Stimulated activated CD4-positive, alpha-beta T cell treated with anti-CD3 and anti-CD28 coated beads, Interleukin-2, amount 100 ng/mL, for 48 hours (primary cell): ENCODE measurements at places on chromosomes 13 and 19.

DNA sequence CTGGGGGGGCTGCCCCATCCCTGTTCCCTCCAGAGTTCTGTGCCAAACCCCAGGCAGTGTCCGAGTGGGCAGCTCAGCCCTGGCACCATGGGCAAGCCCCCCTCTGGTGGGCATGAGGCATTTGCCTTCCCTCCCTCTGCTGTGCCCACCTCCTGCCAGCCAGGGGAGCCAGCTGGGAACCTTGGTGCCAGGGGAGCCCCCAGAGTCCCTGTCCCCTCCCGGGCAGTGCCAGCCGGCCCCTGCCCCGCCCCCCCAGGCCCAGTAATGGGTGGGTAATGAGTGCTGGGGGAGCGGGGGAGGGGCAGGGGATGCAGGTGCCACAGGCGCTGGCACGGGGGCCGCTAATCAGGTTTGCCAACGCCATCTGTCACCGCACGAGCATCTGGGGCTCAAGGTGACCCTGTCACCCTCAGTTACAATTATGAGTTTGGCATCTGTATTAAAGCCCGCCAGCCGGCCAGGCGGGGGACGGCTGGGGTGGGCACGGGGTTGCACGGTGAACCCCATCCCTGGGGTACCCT is 5.9 kb downstream of the DAND5 start:
- no peak for DNase-seq

DNA sequence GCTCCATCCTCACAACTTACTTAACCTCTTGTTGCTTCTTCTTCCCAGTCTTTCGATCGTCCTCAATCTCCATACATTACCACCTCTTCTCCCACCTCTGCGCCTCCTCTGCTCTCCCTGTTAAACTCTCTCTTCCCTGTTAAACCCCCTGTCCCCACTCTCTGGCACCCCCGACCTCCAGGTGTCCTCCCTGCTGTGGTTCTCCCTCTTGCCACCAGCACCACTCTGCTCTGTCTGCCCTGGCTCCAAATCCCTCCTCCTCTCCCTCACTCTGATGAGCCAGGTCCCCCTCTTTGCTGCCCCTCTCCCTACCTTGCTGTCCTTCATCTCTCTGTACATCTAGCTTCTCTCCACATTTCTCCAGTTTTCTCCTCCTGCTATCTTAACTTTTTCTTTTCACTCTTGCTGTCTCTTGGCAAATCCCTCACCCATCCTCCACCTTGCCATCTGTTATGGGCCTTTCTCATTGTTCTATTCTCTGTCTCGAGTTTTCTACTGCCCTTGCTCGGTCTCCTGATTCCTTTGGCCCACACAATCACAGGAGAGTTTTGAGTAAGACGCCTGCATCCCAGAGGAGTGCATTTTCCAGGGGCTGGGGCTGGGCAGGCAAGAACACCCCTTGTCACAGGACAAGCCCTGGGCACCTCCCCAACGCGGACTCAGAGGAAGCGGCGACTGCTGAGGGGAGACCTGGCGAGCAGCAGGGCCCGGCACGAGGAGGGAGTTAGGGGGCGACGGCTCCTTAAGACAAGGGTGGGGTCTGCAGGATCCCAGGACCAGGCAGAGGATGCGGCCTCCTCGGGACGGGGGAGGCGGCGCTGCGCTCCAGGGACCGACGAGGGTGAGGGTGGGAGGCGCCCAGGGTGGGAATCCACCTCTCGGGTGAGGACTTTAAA is 21.4 kb upstream of the ERVV-1 start:
- DNase-seq = no peak

GRCh38 chr19:33956941-33957340 is 160.3 kb downstream of the KCTD15 start:
- DNase-seq = no peak

DNA sequence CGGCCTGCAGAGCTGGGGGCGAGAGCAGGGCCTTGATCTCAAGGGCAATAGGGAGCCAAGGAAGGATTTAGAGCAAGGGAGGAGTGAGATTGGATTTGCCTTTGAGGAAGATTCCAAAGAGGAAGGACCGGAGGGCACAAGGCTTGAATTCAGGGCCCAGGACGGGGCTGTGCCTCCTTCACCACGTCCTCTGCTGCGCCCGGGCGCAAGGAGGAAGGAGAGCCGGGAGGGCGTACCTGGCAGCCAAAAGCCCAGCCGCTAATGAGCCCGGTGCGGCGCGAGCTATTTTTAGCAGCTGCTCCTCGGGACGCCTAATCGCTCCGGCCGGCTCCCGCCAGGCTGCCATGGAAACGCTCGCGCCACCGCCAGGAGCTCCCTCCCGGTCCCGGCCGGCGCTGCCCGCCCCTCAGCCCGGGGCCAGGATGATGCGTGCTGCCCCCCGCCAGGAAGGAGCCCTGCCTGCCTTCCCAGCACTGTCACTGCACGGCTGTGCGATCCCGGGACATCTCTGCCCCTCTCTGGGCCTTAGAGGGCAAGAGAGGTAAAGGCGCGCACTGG is 31.3 kb downstream of the TINCR start:
- no peak for DNase-seq

GRCh38 chr19:14310055-14310454 is 71.2 kb upstream of the ADGRE5 start:
- no peak for DNase-seq

- no peak for DNase-seq
These were observed 46.9 kb downstream of the ITGBL1 start for GRCh38 chr13:101499406-101499805.

- peak; percentile 84 for DNase-seq
These were observed 11.8 kb downstream of the LRRC4B start for GRCh38 chr19:50556282-50557008.

DNA sequence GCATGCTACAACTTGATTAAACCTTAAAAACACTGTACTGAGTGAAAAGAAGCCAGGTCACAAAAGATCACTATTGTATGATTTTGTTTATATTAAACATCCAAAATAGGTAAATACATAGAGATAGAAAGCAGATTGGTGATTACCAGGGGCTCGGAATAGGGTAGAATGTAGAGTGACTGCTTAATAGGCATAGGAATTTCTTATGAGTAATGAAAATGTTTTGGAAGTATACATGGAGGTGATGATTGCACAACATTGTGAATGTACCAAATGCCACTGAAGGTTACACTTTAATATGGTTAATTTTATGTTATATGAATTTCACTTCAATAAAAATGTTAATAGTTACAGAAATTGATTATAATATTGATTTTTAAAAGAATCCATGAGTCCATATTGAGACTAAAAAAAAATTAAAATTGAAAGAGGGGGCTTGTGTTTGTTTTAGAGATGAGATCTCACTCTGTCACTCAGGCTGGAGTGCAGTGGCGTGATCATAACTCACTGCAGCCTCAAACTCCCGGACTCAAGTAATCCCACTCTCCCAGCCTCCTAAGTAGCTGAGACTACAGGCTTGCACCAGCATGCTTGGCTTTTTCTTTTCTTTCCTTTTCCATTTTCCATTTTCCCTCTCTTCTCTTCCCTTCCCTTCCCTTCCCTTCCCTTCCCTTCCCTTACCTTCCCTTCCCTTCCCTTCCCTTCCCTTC is 85.1 kb downstream of the FNDC3A start:
- no peak for DNase-seq

GRCh38 chr13:110137680-110138009 is 169.3 kb downstream of the COL4A1 start:
- DNase-seq = peak; percentile 8

DNA sequence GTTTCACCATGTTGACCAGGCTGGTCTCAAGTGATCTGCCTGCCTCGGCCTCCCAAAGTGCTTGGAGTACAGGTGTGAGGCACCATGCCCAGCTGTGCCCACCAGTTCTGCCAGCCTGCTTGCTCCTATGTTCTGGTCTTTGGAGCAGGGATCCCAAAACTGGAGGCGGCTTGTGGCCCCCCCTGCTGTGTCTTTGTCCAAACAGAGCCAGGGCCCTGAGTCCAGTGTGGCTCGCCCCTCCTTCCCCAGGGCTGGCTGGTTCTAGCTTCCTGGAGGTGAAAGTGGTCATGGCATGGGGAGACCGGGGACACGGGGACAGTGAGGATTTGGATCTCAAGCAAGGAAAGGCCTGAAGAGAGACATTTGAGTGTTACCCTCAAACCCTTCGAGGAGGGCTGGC is 11.5 kb upstream of the TINCR start:
- DNase-seq = no peak

GRCh38 chr13:113923376-113924063 is 50.4 kb downstream of the C13orf46 start:
- DNase-seq = no peak

- no peak for DNase-seq
These were observed 1.9 kb downstream of the CCNP start for GRCh38 chr19:40224342-40225150.

GRCh38 chr19:45762870-45763631 is 6.0 kb downstream of the SIX5 start:
- no peak for DNase-seq

- DNase-seq = no peak
These were observed 85.7 kb upstream of the WASF3 start for GRCh38 chr13:26471807-26472206.

DNA sequence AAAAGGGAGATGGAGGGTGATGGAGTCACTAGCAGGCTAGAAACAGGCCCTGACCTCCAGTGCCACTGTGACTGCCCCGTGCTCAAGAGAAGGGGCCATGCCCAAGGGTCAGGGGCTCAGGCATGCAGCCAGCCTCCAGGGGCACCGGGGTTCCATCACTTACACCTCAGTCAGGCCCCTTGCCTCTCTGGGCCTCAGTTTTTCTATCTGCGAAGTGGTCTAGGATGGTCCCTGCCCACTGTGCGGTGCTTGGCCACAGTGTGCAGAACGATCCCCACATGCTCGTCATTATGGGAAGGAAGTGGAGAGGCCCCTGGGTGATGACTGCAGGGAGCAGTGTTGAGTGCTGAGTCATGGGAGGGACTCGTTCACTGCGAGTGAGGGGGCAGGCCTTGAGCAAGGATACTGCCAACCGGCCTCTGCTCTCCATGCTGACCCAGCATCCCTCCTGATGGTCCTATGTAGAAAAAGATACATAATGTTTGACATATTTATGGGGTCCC is 23.1 kb downstream of the TMED1 start:
- peak; percentile 16 for DNase-seq

DNA sequence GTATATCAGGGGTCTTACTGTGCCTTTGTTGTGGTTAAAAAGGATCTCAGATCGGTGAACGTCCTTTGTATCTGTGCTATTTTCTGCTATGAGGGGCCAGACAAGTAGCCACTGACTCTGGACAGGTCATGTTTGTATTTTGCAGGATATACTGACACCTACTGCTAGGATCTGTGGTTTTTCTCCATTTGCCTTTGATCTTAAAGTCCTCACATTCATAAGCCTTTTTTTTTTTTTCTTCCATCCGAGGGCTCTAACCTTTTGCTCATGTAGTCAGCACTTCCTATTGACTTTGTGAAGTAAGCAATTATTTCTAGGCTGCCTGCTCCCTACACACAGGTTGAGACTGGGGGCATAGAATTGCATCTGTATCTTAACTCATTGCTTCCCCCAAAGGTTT is 106.2 kb downstream of the SLITRK5 start:
- DNase-seq = no peak

DNA sequence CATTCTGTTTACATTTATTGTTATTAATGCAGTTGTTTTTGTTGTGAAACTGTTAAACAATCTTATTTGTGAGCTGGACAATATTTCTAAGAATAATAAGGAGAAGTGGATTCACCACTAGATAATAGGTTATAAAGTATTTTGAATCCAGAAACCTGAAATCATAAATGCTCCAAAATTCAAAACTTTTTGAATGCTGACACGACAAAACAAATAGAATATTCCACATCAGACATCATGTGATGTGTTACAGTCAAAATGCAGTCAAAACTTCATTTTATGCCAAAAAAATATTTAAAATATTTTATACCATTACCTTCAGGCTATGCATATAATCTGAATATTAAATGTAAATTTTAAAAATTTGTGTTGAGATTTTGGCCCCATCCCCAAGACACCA is 1321.4 kb downstream of the SLITRK1 start:
- no peak for DNase-seq

DNA sequence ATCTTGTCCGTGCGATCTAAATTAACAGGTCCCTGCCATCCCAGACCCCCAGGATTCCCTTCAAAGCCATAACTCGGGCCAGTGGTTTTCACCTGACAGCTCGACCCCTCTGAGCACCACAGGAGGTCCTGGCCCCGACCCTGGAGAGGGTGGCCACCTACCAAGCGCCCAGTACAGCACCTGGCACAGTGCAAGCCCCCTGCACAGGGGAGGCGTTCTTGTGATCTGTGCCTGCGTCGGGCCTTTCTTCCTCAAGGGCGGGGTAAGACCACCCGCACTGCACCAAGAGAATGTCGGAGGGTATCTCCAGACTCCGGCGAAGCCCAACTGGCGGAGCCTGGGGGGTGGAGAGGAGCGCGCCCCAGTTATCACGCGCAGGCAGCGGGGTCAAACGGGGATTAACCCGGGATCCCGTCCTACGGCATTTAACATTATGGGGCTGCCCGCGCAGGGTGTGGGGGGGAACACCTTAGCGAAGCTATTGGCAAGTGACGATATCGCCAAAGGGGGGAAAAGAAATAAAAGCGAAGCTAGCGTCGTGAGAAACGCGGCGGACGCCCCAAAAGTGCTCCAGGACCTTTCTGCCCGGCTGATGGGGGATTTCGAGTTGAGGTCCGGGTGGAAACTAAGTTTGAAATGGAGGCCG is 1.3 kb upstream of the HNRNPL start:
- DNase-seq = no peak

- no peak for DNase-seq
These were observed 4.6 kb upstream of the EPS15L1 start for GRCh38 chr19:16476401-16476800.

- DNase-seq = no peak
These were observed 222.1 kb downstream of the ZIC5 start for GRCh38 chr13:99749271-99750019.

GRCh38 chr13:29909975-29910674 is 59.7 kb upstream of the UBL3 start:
- no peak for DNase-seq

DNA sequence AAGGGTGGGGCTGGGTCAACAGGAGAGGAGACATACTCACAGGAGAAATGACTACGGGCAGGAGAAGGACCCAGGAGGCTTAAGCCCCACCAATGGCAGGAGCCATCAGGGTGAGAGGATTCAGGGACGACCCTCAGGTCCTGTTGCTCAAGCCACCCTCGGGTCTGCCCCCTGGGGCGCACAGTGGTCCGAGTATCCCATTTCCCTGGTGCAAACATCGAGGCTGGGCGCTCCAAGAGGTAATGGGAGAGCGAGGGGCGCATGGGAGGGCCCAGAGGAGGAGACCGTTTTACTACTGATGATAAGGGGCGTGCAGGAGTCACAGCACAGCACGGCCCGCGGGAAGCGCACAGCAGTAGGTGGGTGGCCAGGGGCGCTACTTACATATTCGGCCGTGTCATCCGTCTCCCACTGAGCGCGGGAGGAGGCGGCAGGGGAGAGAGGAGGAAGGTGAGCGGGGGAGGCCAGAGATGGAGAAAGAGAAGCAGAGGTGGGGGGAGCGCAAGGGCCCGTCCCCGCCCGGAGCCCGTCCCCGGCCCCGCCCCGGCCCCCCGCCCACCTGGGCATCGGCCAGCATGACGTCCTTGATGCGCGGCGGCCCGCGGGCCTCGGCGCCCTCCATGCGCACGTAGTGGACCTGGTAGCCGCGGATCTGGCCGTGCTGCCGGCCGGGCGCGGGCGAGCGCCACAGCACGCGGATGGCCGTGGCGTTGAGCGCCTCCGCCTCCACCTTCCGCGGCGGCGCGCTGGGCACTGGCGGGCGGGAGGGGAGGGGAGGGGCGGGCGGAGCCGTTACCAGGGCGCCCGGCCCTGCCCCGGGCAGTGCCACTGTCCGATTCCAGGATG is 111.5 kb downstream of the PTPRS start:
- DNase-seq = no peak
